ENCODE measurements at places on chromosomes 16 and 17.

DNA sequence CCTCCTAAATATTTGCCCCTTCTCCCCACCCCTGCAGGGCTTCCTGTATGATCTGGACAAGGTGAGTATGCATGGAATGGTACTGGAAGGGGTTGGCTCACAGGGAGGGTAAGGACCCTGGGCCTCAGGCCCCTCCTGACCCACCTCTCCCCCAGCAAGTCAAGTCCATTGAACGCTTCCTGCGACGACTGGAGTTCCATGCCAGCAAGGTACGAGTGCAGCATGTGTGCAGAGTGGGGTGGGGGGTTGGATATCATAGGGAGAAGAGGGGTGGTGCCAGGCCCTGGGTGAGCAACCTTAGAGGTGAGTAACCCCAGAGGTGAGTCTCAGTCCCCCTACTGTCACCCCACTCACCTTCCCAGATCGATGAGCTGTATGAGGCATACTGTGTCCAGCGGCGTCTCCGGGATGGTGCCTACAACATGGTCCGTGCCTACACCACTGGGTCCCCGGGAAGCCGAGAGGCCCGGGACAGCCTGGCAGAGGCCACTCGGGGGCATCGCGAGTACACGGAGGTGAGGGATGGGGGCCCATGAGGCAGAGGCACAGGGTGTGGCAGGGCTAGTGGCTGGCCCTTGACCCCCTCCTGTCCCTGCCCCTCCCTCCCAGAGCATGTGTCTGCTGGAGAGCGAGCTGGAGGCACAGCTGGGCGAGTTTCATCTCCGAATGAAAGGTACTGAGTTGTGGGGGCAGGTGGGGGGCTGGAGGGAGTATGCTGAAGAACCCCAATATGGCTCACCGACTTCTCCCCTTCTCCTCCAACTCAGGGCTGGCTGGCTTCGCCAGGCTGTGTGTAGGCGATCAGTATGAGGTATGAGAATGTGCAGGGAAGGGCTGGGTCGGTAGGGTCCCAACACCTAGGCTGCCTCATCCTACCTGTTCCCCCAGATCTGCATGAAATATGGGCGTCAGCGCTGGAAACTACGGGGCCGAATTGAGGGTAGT, 11.3 kb downstream of the RIPOR1 start:
- DNase-seq = no peak

- no peak for DNase-seq
Measured at GRCh38 chr17:38533866-38534497, 71.8 kb downstream of the SRCIN1 start.

GRCh38 chr16:7517496-7517895, 184.9 kb downstream of the RBFOX1 start:
- no peak for DNase-seq

GRCh38 chr17:80981062-80981902, 10.4 kb upstream of the CHMP6 start:
- no peak for DNase-seq

DNA sequence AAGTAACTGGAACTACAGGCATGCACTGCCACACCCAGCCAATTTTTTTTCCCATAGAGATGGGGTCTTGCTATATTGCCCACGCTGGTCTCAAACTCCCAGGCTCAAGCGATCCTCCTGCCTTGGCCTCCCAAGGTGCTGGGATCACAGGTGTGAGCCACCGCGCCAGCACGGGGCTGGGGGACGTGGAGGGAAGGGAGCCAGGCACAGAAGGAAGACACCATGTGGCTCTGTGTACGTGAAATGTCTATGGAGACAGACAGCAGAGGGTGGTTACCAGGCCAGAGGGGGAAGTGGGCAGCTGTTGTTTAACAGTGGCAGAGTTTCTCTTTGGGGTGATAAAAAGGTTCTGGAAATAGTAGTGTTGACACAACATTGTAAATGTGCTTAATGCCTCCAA, 4.6 kb upstream of the PIEZO1 start:
- DNase-seq = no peak

GRCh38 chr17:1256699-1257098, 13.5 kb upstream of the BHLHA9 start:
- no peak for DNase-seq

GRCh38 chr16:61182391-61182790, 853.8 kb downstream of the CDH8 start:
- DNase-seq = no peak

Data from RCC 7860 (cell line).